Nephron progenitor cell (in vitro differentiated cells): ENCODE measurements at places on chromosomes 2 and 18.

DNA sequence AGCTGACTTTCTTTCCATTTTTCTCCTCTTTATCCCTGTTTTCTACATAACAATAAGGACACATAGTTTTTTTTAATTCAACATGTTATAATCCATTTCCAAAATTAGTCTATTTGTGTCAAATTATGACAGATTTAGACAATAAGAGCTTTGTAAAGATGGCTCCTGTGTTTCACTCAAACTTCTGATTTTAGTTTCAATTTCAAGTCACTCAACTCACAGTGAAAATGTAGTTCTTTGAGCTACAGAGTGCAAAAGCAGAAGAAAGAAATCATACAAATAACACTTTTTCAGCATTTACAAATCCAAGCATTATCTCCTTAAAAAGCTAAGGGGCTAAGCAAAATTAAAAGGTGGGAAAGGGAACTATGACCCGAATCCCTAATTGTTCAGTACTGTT lies 340.7 kb upstream of the TRIB2 start:
- DNase-seq, result no peak

DNA sequence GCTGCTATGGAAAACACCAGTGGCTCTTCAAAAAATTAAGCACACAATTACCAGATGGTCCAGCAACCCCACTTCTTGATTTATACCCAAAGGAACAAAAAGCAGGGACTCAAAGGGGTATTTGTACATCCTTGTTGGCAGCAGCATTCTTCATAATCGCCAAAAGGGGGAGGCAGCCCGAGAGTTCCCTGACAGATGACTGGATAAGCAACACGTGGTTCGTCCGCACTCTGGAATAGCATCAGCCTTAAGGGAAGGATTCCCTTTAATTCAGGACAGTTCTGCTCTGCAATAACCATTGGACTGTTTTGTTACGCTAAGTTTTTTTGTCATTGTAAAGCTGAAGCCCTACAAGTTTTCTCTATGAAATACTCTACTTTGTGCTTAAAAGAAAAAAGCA lies 76.7 kb upstream of the TWIST2 start:
- no peak for DNase-seq

DNA sequence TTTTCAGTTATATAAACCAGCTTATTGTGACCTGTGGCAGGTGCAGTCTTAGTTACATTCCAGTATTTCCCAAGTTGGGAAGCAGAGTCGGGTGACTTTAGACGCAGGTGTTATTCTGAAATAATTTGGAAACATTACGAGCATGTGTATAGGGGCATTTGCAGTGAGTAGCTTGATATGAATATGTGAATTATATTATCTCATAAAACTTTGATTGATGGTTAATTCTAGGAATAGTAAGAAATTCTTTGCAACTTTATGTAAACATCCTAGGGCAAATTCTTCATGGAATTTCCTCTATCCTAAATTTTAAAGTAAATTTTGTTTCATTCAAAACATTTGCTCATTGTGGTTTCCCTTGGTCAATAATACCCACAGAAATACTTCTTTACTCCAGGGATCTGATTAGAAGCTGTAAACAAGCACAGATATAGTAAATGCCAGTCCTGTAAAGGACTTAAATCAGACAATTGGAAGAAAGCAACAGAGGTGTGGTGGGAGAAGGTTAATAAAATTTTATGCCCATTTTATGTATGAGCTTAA lies 580.6 kb upstream of the CDH2 start:
- DNase-seq, result no peak

GRCh38 chr2:152335726-152336118 lies 748 bp downstream of the FMNL2 start:
- no peak for DNase-seq

- DNase-seq, result no peak
Observed at GRCh38 chr2:45173513-45173912, 164.3 kb upstream of the SIX2 start.
